ENCODE measurements at places on chromosomes 7 and 10.

GRCh38 chr10:32949221-32949678 is 8.8 kb downstream of the ITGB1 start:
- DNase-seq: no peak

DNA sequence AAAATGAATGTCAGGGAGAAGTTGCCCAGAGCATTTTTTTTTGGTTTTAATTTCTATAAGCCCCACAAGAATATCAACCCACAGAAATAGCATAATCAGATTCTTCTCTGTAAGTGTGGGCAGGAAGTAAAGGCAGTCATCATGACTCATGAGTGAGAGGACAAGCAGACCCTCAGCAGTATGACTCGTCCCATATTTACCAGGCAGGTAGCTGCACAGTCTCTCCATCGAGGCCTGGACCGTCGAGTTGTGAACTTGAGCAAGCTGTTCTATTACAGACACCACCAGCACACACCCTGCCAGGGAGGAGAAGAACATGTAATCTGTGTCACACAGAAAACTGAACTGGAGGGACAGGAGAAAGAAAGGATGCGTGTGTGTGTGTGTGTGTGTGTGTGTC is 37.8 kb downstream of the AOAH start:
- peak; percentile 44 for DNase-seq

- no peak for DNase-seq
Observed at GRCh38 chr7:36393826-36394225, 4.2 kb downstream of the ANLN start.

GRCh38 chr7:148650232-148650858 is 48.4 kb upstream of the CUL1 start:
- no peak for DNase-seq

GRCh38 chr7:158911145-158911544 is 54.8 kb downstream of the DYNC2I1 start:
- DNase-seq: no peak

DNA sequence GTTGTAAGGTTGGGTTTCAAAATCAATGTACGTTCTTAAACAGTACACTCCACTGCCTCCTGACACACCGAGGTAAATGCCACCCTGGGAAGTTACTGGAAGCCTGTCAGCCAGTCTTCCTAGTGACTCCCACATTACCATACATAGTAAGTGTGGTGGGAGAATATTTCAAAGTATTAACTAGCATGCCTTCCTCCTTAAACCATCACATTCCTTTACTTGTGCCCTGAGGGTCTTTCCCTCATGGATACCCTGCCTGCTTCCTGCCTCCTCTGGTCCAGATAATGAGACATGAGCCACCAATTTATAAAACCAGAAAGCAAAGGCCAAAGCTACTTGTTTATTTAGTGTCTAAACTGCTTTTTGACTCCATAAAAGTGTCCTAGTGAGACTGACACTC is 23.3 kb upstream of the SORCS3 start:
- DNase-seq: no peak

DNA sequence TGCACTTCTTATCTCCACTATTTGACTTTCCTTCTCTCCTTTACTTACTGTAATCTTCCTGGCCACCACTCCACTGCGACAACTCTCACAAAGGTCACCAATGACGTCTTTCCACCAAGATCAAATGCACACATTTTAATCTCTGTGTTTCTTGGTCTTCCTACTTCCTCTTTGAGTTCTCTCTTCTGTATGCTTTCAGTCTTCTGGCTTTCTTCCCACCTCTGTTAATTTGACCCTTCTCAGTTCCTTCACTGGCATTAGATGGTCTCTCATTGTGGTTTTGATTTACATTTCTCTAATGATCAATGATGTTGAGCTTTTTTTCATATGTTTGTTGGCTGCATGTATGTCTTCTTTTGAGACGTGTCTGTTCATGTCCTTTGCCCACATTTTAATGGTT is 31.9 kb downstream of the FAM107B start:
- no peak for DNase-seq
